ENCODE measurements at places on chromosomes 13 and 19.

- DNase-seq: no peak
Measured at GRCh38 chr13:66322193-66322740, 907.9 kb downstream of the PCDH9 start.

- DNase-seq: no peak
Measured at GRCh38 chr13:40179445-40180281, 486.8 kb downstream of the FOXO1 start.

DNA sequence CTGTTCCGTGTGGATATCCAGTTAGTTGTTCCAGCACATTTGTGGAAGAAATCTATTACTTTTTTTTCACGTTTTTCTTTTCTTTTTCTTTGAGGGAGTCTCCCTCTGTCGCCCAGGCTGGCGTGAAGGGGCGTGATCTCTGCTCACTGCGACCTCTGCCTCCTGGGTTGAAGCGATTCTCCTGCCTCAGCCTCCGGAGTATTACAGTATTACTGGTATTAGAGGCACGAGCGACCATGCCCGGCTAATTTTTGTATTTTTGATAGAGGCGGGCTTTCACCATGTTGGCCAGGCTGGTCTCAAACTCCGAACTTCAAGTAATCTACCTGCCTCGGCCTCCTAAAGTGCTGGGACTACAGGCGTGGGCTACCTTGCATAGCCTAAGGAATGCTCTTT lies 43.6 kb downstream of the ZNF611 start:
- no peak for DNase-seq

- DNase-seq: no peak
Measured at GRCh38 chr13:43805681-43806128, 18.9 kb upstream of the ENOX1 start.

GRCh38 chr19:3006075-3006767 lies 22.9 kb downstream of the TLE2 start:
- DNase-seq: no peak

GRCh38 chr13:100388923-100389322 lies 199.7 kb downstream of the GGACT start:
- no peak for DNase-seq

GRCh38 chr19:47257411-47258169 lies 1.3 kb downstream of the CCDC9 start:
- no peak for DNase-seq

GRCh38 chr13:30752201-30752797 lies 17.0 kb downstream of the ALOX5AP start:
- peak; percentile 31 for DNase-seq

GRCh38 chr19:34744896-34745690 lies 11.1 kb downstream of the ZNF181 start:
- DNase-seq: no peak

DNA sequence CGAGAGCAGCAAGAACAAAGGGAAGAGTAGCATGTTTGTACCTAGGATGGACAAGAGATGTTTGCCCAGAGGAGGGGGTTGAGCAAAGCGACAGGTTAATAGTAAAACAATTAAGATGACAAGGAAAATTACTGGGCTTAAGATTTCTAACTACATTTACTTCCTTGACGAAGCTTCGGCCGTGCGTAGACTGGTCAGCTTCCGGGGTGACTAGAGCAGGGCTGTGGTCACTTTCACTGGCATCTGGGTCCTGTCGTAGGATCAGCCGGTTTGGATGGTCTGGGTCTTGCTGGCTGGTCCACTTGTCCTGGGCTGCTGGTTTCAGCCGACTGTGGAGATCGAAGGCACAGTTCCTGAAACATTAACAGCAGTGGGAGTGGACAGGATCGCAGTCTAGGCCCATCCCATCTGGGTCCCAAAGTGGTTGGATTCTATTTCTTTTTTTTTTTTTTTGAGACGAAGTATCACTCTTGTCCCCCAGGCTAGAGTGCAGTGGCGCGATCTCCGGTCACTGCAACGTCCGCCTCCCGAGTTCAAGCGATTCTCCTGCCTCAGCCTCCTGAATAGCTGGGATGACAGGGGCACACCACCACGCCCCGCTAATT lies 5.0 kb upstream of the BSG start:
- DNase-seq: no peak

GRCh38 chr19:40693150-40693788 lies 2.8 kb upstream of the NUMBL start:
- no peak for DNase-seq

DNA sequence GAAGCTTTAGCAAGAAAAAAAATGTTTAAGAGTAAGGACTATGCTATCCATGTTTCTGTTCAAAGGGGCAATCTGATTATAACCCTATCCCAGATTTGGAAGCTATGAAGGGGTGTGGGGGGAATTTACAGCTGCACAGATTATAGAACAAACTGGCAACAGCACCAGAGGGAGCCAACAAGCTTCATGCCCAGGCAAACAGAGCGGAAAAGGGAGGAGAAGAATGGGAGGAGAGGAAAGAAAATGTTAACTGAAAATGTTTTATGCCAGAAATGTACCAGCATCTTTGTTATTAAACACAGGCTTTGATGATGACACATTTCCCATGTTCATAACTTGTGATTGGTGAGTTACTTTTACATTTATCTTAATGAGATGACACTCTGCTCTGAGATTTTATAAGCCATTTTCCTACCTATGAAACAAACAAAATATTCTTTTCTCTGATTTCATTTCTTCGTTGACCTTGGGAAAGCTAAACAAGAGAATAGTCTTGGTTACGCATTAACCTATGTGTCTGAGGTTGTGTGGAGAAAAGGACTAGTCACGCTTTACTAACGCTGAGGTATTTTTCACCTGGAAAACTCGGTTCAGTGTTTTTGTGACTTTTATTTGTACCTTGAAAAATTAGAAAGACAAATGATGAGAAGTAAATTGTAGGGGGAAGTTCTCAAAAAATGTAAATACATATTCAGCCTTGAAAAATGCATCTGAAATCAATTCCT lies 235.8 kb upstream of the MIR17HG start:
- no peak for DNase-seq

- no peak for DNase-seq
Measured at GRCh38 chr13:38636761-38637160, 50.1 kb upstream of the FREM2 start.

- DNase-seq: peak; percentile 66
Measured at GRCh38 chr19:8526345-8527091, 12.6 kb upstream of the ZNF414 start.

- DNase-seq: peak; percentile 51
Measured at GRCh38 chr19:5665781-5666513, 14.4 kb downstream of the MICOS13 start.

DNA sequence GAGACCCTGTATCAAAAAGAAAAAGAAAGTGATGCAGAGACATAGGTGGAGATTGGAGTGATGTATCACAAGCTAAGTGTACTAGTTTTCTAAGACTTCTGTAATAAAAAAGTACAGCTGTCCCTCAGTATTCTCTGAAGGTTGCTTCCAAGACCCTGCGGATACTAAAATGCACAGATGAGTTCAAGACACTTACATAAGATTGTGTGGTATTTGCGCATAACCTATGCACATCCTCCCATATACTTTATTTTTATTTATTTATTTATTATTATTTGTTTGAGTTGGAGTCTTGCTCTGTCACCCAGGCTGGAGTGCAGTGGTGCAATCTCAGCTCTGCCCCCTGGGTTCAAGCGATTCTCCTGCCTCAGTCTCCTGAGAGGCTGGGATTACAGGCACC lies 13.6 kb upstream of the HAS1 start:
- DNase-seq: no peak

DNA sequence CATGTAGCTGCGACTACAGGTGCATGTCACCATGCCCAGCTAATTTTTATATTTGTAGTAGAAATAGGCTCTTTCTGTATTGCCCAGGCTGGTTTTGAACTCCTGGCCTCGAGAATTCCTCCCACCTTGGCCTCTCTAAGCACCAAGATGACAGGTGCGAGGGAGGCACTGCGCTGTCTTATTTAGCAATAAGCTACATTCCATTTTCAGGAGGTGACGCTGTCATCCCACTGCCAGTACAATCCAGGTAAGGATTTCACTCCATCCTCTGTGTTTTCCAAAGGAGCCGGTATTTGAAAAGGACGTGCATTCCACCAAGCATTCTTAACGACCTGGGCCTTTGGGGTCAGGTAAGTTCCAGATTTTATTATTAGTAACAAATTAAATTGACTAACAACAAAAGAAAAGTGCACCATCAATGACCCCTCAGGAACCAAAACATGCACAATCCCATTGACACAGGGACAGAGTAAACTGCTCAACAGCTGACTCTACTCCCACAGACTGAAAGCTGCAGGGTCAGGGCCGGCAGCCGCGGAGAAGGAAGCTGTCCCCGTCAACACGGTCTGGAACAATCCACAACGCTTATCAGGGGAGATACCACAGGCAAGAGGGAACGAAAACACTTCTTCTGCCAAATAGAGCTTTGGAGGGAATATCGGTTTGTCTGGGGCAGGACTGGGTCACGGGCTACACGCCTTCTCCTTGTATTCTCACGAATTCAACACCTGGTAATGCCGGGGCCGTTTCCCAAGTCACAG lies 82.8 kb downstream of the INSR start:
- DNase-seq: no peak

DNA sequence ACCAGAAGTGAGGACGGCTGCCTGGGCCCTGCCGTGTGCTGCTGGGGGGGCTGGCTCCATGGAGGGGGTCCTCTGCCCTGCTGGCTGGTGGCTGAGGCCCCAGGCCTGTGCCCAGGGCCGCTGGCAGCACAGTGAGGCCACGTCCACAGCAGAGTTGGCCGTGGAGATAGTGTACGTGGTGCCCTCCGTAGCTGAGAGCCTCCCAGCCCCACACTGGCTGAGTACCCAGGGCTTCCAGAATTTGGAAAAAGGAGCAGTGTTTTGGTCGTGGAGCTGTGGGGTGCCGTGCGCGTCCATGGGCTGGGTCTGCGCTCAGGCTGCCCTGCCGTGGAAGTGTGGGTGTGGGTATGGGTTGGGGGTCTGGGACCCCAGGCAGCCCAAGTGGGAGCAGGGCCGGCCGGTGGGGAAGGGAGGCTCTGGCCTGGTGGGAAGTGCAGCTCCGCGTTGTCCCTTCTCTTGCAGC lies 5.9 kb downstream of the PTBP1 start:
- DNase-seq: no peak

GRCh38 chr19:6674868-6675305 lies 4.9 kb upstream of the TNFSF14 start:
- DNase-seq: peak; percentile 31

- DNase-seq: peak; percentile 28
Measured at GRCh38 chr13:73708393-73708985, 425.7 kb downstream of the KLF12 start.

DNA sequence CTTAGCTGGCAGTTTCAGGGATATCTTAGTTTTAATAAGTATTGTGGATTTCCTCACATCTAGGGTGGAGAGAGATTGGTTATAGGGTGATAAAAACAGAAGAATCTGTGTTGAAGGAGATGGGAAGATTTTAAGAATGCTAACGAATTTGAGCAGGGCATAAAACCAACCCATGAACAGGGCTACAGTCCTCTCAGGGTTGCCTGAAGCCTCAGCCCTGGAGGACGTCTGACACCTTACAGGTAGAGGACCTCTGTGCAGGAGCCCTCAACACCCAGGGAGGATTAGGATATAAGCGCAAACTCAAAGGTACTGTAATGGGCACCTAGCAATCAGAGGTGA lies 461 bp upstream of the WASF3 start:
- DNase-seq: no peak

DNA sequence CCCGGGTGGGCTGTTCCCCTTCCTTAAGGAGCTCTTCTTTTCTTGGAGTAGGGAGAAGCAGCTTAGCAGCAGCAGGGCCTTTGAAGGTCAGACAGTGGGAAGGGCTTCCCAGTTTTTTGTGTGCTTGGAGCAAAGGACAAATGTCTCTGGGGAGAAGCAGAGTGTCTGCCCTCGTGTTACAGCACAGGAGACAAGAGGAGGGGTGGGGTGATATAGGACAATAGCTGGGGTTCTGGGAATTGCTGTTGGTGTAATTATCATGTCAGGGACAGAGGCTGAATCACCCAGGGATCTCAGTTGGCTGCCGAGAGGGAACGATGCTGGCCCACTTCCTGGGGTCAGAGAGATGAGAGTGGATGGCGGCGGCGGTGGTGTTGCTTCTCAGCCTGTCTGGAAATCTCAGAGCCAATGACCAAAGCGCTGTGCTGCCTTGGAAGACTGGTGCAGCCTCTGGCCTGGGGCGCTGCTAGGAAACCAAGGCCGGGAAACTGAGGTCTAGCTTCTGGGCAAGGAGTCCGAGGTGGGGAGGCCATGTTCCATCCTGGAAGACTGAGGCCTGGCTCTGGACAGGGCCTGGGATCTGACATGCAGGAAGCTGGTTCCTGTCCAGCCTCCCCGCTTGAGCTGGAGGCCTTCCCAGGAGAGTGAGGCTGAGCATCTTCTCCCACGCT lies 1.2 kb downstream of the INAFM1 start:
- no peak for DNase-seq

- DNase-seq: no peak
Measured at GRCh38 chr19:55368701-55369563, 1.3 kb downstream of the IL11 start.

DNA sequence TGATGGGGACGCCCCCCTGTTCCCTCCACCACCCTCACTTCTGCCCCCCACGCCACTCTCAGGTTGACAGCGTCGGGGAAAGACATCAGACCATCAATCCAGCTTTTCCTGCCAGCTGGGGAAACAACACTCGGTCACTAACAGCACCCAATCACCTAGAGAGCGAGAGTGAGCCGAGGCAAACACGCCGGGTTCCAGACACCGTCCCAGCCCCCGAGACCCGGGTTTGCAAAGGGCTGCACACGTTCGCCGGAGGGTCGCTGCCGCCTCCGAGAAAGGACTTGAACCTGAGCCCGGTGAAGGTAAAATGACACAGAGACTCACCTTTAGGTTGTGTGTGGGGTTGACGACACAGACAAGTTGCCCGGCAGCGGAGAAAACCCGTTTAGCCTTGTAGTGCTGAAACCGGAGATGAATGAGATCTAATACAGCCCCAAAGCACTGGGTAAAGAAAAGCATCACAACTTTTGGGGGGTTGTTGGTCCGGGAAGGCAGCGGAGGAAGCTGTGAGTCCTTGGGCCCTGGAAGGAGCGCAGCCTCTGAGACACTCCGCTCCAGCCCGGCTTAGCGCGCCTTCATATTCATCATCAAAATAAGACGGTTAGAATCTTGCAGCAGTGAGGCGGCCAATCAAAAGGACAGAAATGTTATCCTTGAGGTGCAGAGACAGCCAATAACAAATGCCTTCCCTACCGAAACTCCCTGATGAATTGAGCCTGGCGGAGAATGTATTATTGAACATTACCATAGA lies at the start of gene SIAH3:
Gene SIAH3 (minus strand): TSS at position 583 of the 751 bp plus-strand sequence. CDS start 124 bp downstream, at position 459.
- no peak for DNase-seq

- DNase-seq: peak; percentile 55
Measured at GRCh38 chr13:47463726-47464125, 537.3 kb downstream of the SUCLA2 start.

GRCh38 chr13:66128692-66129269 lies 1101.4 kb downstream of the PCDH9 start:
- no peak for DNase-seq

DNA sequence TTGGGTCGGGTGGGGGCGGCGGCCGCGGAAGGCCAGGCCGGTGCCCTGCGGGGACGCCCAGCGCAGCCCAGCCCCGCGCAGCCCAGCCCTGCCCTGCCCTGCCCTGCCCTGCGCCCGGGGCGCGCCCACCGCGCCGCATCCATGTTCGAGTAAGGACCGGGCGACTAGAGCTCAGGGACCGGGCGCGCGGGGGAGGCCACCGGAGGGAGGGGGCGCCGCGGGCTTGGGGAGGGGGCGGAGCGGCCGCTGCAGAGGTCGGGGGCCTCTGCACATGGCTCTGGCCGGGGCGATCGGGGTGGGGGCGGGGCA lies 169 bp downstream of the GRAMD1A start:
- DNase-seq: no peak

Measured in skeletal muscle cell (primary cell).